ENCODE measurements at places on chromosomes 16 and 17.

GRCh38 chr16:81797443-81797842 is 18.4 kb downstream of the PLCG2 start:
- DNase-seq: peak; percentile 84

GRCh38 chr17:12328204-12328603 is 307.5 kb downstream of the MAP2K4 start:
- DNase-seq: no peak

- no peak for DNase-seq
These were observed 19.4 kb downstream of the TMEM94 start for GRCh38 chr17:75475851-75476250.

GRCh38 chr16:85266857-85267256 is 154.6 kb upstream of the CIBAR2 start:
- no peak for DNase-seq

GRCh38 chr16:83351846-83352245 is 455.9 kb upstream of the HSBP1 start:
- no peak for DNase-seq

DNA sequence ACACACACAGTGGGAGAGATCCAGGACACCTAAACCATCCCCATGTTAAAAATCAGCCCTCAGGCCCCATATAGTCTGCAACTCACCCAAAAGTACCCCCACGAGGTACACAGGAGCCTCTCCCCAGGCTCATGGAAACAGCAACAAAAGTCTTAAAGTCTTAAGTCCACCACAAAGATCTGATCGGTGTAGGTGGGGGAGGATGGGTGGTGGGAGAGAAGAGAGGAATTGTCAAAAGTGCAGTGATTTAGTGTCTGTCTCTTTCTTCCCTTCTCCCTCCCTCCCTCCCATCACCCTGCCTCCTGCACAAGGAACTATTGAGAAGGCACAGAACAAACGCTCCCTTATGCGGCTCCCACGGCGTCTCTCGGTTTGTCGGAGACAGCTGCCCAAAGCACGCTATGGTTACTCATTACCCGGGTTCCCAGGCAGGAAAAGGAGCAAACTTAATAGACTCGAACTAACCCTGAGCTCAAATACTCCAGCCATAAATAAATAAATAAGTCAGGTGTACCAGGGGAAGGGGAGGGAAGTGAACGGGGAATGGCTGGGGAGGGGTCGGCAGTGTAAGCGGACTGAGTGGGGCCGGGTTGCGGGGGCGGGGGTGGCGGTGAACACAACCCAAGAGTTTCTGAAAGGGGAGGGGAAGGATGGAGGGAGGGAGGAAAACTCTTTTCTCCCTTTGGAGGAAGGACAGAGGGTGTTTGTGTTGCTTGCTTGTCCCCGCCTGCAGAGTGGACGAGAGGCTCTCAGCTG is 477.4 kb downstream of the SLC39A11 start:
- DNase-seq: no peak

DNA sequence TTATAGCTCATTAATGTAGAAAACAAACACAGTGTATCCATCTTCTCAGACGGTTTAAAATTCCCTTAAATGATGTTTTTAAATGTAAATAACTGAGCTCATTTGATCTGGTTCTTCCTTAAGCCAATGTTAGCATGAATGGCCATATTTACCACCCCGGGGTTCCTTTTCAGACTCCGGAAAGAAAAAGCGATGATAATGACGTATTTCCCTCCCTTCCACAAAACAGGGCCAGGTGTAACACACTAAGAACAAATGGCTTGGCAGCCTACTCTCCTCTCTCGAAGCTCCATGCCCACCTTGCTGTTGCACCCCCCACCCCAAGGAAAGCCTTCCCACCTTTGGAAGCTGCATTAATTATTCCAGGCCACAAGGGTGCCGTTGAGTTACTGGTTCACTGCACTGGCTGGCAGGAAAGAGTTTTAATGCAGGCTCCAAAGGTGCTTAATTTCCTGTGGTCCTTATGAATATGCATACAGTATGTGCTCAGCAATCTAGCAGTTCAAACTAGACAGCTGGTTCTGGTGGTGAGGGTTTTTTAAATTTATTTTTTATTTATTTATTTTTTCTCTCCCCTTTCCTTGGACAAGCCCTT is 378.9 kb downstream of the WWOX start:
- DNase-seq: no peak

GRCh38 chr17:77455111-77455890 is 314.5 kb downstream of the SEC14L1 start:
- no peak for DNase-seq

- DNase-seq: no peak
These were observed 32.5 kb downstream of the HOXB1 start for GRCh38 chr17:48498164-48498850.

- DNase-seq: peak; percentile 88
These were observed 652 bp upstream of the SLC25A19 start for GRCh38 chr17:75289832-75290337.

DNA sequence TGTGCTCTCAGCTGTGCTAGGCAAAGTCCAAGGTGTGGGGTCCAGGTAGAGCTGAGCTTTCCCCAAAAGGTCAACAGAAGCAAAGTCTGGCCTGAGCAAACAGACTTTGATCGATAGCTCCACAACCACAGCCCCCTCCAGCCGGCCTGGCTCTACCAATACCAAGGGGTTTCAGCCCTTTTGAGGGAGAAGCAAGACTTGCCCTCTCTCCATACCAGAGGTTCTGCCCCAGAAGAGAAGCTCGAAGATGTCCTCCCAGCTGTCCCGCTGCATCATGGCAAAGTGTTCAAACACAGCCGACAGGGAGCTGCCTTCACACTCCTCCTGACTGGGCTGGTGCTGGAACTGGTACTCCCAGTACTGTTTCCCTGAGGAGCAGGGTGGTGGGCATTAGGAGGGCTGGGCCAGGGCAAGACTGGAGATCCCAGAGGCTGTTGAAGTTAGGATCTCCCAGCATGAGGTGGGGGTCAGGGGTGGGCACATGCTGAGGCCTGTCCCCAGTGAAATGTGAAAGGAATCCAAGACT is 1.7 kb downstream of the VTN start:
- no peak for DNase-seq

DNA sequence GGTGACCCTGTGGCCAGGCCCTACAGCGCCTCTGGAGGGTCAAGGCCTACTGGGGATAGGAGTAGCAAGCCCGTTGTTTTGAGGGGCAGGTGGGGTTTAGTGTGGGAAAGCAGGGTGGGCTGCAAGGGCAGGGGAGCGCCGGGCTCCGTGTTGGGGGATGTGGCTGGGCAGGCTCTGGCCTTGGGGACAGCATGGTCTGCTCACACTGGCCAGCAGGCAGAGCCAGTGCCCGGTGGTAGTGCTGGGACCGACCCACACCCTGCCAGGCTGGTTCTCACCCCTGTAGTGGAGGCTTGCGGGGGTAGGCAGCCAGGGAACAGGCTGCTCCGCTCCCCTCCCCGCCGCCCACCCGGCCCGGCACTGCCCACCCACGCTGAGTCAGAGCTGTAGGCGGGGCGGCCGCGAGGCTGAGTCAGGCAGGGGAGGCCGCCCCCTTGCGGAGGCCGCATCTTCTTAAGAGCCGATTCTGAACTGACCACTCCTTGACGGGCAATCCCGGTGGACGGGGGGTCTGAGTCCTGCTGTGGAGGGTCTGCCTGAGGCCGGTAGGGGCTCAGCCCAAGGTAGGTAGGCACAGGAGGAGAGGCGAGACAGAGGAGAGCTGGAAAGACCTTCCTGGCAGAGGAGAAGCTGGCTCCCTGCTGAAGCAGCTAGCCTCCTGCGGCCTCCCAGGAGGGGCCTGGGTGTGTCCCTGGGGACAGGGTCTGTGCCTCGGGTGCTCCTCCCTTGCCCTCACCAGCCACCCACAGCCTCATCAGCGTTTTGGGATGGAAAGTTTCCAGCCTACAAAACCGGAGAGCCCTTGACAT is 62.4 kb downstream of the BAIAP2 start:
- DNase-seq: peak; percentile 83

DNA sequence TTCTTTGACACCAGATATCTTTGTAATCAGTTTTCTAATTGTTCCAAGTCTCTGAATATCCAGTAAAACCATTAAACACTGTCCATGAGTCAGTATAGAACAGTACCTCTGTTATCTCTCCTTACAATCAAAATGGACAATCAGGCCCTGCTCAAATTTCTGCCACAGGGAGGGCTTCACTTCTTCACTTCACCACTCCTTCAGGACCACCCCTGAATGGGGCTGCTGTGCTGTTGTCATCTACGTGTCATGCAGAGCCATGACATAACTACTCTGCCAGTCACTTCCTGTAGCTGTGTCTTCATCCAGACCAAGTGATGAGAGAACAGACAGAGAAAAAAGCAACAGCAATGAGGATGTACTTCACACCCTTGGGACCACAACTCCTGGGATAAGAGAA is 116.9 kb downstream of the TANC2 start:
- peak; percentile 6 for DNase-seq

DNA sequence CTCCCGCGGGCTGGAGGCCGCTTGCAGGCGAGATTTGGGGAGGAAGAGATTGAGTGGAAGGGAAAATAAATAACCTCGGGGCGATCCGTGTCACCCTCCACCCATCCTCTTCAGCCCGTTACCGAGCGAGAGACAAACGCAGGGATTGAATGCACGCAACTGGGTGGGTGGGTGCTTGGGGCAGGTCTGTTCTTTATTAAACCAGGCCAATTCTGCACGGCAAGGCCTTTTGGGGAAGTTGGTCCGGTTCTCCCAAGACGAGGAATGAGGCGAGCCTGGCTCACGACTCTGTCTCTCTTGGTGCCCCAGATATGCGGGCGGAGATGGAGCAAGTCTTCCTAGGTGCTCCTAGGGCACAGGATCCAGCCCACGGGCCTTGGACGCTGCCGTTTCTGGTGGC is 396 bp upstream of the HOXB7 start:
- DNase-seq: no peak

DNA sequence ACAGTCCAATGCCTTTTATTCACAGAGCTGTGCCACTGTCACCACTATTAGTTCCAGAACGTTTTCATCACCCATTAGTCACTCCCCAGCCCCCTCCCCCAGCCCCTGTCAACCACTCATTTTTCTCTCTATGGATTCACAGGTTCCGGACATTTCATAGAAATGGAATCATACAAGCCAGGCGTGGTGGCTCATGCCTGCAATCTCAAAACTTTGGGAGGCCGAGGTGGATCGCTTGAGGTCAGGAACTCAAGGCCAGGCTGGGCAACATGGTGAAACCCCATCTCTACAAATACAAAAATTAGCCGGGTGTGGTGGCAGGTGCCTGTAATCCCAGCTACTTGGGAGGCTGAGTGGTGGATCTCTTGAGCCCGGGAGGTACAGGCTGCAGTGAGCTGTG is 759 bp upstream of the PAM16 start:
- no peak for DNase-seq

DNA sequence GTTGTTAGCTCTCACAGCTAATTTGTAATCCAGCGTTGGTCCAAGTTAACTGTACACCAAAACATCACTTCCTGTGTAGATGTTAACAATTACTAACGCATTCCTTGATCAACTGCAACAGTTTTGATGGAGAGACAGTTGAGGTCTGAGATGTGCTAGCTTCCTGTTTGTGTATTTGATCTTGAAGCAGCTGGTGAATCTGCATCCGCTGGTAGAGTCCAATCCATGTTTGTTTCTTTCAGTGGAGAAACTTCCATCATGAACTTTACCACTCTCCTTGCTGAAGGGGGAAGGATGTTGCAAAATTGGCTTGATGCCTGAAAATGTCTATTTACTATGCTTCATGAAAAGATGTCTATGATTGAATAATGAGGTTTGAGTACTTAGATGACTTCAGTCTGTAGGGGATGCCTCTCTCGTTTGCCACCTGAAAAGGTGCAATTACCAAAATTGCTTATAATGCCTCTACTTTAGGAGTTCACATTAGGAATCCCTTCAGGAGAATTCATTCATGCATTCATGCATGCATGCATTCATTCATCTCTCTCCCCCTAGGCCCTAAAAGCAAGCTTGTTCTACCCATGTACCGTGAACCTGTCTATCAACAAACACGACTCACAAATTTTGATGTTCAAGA is 39.6 kb upstream of the ZKSCAN2 start:
- no peak for DNase-seq

DNA sequence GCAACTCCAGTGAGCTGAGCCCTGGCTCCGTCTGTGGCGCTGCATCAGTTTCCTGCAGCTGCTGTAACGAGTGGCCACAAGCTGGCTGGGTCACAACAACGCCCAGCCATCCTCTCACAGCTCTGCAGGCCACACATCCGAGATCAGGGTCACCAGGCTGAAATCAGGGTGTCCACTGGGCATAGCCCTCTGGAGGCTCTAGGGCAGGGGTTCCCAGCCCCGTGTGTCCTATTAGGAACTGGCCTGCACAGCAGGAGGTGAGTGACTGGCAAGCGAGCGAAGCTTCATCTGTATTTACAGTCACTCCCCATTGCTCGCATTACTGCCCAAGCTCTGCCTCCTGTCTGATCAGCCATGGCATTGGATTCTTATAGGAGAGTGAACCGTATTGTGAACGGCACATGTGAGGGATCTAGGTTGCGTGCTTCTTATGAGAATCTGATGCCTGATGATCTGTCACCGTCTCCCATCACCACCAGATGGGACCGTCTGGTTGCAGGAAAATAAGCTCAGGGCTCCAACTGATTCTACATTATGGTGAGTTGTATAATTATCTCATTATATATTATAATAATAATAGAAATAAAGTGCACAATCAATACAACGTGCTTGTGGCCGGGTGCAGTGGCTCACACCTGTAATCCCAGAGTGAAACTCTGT is 176.5 kb downstream of the SEC14L1 start:
- DNase-seq: no peak

DNA sequence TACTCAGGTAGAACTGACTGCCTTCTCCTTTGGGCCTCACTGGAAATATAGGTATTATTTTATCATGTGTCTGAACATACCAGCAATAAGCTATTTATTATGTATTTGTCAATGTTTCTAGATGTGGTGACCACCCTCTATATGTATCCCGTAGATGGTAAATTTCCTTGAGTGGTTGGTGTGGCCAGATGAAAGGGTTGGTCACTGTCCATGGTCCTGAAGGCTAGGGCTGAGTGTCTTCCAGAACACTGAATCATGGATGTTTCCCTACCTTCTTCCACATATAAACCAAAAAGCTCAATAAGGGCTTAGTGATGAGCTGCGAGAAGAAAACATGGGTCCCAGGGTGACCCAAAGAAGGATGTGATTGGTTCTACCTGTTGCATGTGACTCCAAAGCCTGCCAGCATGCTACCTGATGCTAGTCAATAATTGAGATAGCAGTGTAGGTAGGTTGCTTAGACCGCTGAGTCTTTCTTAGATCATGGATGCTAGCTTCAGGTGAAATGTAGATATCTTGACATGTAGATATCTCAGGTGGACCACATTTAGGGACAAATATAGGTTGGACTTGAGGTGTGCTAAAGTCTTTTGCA is 150.3 kb downstream of the ASIC2 start:
- DNase-seq: peak; percentile 37

GRCh38 chr17:33038740-33039139 is 47.1 kb downstream of the SPACA3 start:
- peak; percentile 52 for DNase-seq

- peak; percentile 74 for DNase-seq
These were observed 586 bp downstream of the GLYR1 start for GRCh38 chr16:4846503-4846900.

DNA sequence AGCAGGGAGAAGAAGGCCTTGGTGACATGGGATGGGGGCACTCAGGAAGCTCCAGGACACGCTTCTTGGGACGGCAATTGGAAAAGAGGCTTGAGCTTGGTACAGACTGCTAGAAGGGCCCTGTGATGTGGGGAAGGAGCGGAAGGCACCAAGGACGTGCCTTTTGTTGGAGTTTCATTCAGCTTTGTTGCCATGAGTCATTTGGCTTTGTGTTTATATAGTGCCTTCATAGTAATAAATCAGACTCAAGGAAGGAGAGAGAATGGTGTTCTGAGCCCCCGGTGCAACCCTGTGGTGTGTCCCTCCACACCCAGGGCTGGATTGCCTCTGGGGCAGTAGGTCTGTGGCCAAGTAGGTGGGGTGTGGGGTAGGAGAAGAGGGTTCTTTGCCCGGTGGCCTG is 7.4 kb upstream of the TBX4 start:
- DNase-seq: no peak
